ENCODE measurements at places on chromosomes 5 and 9. TPM values are rescaled to one million over a fixed set of nuclear protein-coding genes. Genes with fewer than 3 reads are reported as not detected.

The MYOT gene
- not detected for total RNA-seq

The GPR151 gene
- not detected for total RNA-seq

The CDX1 gene
- total RNA-seq = not detected

The IFNA13 gene
- not detected for total RNA-seq

The LCN6 gene
- total RNA-seq = not detected

DNA sequence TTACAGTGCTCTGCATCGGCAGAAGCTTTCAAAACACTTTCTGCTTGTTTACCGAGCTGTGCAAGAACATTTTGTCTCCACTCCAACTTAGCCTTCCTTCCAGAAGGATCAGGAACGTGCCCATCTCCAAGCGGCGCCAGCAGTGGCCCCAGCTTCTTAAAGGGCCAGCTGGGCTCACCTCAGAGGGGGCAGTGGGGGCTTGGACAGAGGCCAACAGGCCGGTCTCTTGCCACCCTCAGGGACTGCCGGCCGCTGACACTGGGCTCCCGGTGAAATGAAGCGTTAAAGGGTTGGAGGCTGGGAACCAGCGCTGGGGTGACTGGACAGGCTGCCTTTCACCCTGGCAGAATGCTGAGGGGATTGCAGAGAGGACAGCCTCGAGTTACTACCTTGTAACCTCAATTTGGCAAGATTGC is 67.0 kb upstream of the RNU6ATAC start:
- H3K4me3 ChIP-seq = no peak overlapping the region
- no peaks in the 10 kb centered on the region for H3K36me3 ChIP-seq
- no peak overlapping the region for H3K27ac ChIP-seq
- no peak for DNase-seq
- no peaks in the 10 kb centered on the region for H3K4me1 ChIP-seq

- H3K36me3 ChIP-seq = peaks cover 16% of the 10 kb centered on the region
- no peak overlapping the region for H3K4me3 ChIP-seq
- DNase-seq = no peak
- no peaks in the 10 kb centered on the region for H3K27me3 ChIP-seq
Measured at GRCh38 chr5:75381456-75381855, 44.4 kb downstream of the HMGCR start.

DNA sequence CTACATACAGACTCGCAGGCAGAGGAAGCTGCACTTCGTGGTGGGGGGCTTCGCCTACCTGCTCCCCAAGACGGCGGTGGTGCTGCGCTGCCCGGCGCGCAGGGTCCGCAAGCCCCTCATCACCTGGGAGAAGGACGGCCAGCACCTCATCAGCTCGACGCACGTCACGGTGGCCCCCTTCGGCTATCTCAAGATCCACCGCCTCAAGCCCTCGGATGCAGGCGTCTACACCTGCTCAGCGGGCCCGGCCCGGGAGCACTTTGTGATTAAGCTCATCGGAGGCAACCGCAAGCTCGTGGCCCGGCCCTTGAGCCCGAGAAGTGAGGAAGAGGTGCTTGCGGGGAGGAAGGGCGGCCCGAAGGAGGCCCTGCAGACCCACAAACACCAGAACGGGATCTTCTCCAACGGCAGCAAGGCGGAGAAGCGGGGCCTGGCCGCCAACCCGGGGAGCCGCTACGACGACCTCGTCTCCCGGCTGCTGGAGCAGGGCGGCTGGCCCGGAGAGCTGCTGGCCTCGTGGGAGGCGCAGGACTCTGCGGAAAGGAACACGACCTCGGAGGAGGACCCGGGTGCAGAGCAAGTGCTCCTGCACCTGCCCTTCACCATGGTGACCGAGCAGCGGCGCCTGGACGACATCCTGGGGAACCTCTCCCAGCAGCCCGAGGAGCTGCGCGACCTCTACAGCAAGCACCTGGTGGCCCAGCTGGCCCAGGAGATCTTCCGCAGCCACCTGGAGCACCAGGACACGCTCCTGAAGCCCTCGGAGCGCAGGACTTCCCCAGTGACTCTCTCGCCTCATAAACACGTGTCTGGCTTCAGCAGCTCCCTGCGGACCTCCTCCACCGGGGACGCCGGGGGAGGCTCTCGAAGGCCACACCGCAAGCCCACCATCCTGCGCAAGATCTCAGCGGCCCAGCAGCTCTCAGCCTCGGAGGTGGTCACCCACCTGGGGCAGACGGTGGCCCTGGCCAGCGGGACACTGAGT is 255.9 kb downstream of the SAXO1 start:
- no peaks in the 10 kb centered on the region for H3K27me3 ChIP-seq
- no peak overlapping the region for H3K27ac ChIP-seq
- no peak for DNase-seq
- H3K4me3 ChIP-seq = no peak overlapping the region
- H3K36me3 ChIP-seq = no peaks in the 10 kb centered on the region

DNA sequence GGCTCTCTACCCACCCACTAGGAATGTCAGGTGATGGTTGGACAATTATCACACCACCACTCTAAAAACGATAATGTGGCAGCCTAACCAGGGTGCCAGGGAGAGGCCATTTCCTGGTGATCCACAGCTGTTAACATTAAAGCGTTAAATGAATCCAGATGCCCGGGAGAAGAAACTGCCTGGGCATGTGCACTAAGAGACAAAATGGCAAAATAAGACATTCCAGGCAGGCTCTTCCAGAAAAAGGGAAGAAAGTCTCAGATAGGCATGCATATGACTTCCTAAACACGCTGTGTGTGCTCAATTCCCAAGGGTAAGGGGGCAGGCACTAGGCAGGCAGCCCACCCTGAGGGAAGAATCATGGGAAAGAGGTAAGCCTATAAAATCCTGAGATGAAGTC is 4.6 kb upstream of the TXN start:
- H3K4me1 ChIP-seq = peaks cover 31% of the 10 kb centered on the region
- H3K4me3 ChIP-seq = no peak overlapping the region
- no peaks in the 10 kb centered on the region for H3K27me3 ChIP-seq
- peaks cover 2% of the 10 kb centered on the region for H3K36me3 ChIP-seq
- no peak overlapping the region for H3K27ac ChIP-seq

- DNase-seq = no peak
- no peak overlapping the region for H3K27ac ChIP-seq
- H3K27me3 ChIP-seq = no peaks in the 10 kb centered on the region
- H3K4me3 ChIP-seq = no peak overlapping the region
- no peaks in the 10 kb centered on the region for H3K36me3 ChIP-seq
- no peaks in the 10 kb centered on the region for H3K4me1 ChIP-seq
Measured at GRCh38 chr5:41683181-41683580, 172.8 kb upstream of the PLCXD3 start.

GRCh38 chr5:96004087-96004486 is 42.4 kb upstream of the ELL2 start:
- H3K4me3 ChIP-seq = no peak overlapping the region
- no peak for DNase-seq
- H3K27ac ChIP-seq = no peak overlapping the region
- H3K36me3 ChIP-seq = no peaks in the 10 kb centered on the region
- H3K27me3 ChIP-seq = no peaks in the 10 kb centered on the region

DNA sequence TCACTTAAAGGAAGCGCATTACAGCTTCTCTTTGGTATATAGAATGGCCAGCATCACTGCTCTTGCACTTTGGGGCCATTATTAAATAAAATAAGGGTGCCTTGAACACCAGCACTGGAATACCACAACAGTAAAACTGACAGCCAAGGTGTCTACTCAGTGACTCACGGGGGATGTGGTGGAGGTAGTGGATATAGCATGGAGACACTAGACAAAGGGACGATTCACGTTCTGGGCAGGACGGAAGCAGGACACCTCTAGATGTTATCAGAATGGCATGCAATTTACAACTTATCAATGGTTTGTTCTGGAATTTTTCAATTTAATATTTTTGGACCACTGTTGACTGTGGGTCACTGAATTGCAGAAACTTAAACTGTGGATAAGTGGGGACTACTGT is 32.9 kb upstream of the PDE8B start:
- no peak overlapping the region for H3K27ac ChIP-seq
- no peaks in the 10 kb centered on the region for H3K36me3 ChIP-seq
- H3K27me3 ChIP-seq = peaks cover 29% of the 10 kb centered on the region

GRCh38 chr5:82855893-82856550 is 221.2 kb downstream of the TMEM167A start:
- H3K4me1 ChIP-seq = no peaks in the 10 kb centered on the region
- no peak overlapping the region for H3K27ac ChIP-seq
- H3K36me3 ChIP-seq = no peaks in the 10 kb centered on the region
- H3K27me3 ChIP-seq = no peaks in the 10 kb centered on the region
- no peak for DNase-seq
- H3K4me3 ChIP-seq = no peak overlapping the region

- no peak overlapping the region for H3K27ac ChIP-seq
- no peaks in the 10 kb centered on the region for H3K27me3 ChIP-seq
- no peak overlapping the region for H3K4me3 ChIP-seq
Measured at GRCh38 chr9:11088821-11089374, 476.1 kb upstream of the PTPRD start.

- no peak overlapping the region for H3K27ac ChIP-seq
- H3K4me3 ChIP-seq = no peak overlapping the region
- H3K36me3 ChIP-seq = no peaks in the 10 kb centered on the region
- H3K4me1 ChIP-seq = no peaks in the 10 kb centered on the region
- H3K27me3 ChIP-seq = peaks cover 5% of the 10 kb centered on the region
Measured at GRCh38 chr5:125198270-125198974, 452.0 kb upstream of the ZNF608 start.

- no peak for DNase-seq
- H3K4me3 ChIP-seq = peak overlapping the region; percentile 52
- no peaks in the 10 kb centered on the region for H3K36me3 ChIP-seq
- H3K27me3 ChIP-seq = peaks cover 43% of the 10 kb centered on the region
- no peak overlapping the region for H3K27ac ChIP-seq
- peaks cover 8% of the 10 kb centered on the region for H3K4me1 ChIP-seq
Measured at GRCh38 chr9:107638521-107639310, 149.1 kb upstream of the KLF4 start.

- DNase-seq = no peak
- no peak overlapping the region for H3K4me3 ChIP-seq
- H3K36me3 ChIP-seq = no peaks in the 10 kb centered on the region
- no peaks in the 10 kb centered on the region for H3K4me1 ChIP-seq
Measured at GRCh38 chr5:120655828-120656435, 191.8 kb downstream of the PRR16 start.

DNA sequence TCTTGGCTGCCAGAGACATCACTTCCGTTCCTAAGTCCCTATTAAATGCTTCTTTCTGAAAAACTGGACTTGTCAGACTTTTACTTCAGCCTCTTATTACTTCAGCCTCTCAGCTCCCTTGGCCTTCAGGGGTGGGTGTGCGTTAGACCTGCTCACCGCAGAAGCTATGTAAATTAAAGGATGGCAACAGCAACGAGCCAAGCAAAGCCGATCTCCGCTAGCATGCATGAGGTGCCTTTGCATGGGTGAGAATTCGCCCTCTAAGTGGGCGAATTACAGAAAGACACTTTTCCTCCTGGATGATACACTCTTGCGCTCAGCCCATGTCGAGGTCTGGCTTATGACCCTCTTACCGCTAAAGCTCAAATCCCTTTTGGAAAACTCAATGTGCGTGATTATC is 10.9 kb upstream of the IL3 start:
- peaks cover 8% of the 10 kb centered on the region for H3K4me1 ChIP-seq
- no peak overlapping the region for H3K27ac ChIP-seq
- no peak for DNase-seq
- no peaks in the 10 kb centered on the region for H3K36me3 ChIP-seq
- H3K27me3 ChIP-seq = peaks cover 11% of the 10 kb centered on the region

- DNase-seq = no peak
- peaks cover 11% of the 10 kb centered on the region for H3K36me3 ChIP-seq
- H3K4me1 ChIP-seq = peaks cover 11% of the 10 kb centered on the region
- H3K4me3 ChIP-seq = no peak overlapping the region
- peak overlapping the region; percentile 2 for H3K27ac ChIP-seq
Measured at GRCh38 chr5:132887283-132887682, 13.8 kb downstream of the LEAP2 start.
